Activated CD8-positive, alpha-beta memory T cell treated with anti-CD3 and anti-CD28 coated beads for 1 hour (primary cell): ENCODE measurements at places on chromosomes 3 and 15.

GRCh38 chr3:154398084-154398967 lies 31.7 kb downstream of the GPR149 start:
- DNase-seq, result no peak

DNA sequence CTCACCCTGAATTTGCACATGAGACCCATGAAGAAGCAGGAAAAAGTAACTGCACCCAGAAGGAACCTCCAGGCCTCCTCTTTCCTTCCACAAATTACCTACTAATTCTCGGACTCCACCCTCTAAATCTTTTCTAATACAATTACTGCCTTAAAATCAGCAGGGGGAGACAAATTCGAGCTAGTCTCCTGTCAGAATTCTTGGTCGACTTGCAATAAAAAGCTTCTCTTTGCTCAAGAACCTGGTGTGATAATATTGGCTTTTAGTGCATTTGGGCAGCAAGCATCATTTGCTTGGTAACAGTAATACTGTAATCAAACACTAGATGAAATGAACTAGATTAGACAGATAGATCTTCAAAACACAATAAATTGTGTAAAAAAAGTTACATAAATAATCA lies 281.9 kb downstream of the RAP2B start:
- DNase-seq, result no peak

DNA sequence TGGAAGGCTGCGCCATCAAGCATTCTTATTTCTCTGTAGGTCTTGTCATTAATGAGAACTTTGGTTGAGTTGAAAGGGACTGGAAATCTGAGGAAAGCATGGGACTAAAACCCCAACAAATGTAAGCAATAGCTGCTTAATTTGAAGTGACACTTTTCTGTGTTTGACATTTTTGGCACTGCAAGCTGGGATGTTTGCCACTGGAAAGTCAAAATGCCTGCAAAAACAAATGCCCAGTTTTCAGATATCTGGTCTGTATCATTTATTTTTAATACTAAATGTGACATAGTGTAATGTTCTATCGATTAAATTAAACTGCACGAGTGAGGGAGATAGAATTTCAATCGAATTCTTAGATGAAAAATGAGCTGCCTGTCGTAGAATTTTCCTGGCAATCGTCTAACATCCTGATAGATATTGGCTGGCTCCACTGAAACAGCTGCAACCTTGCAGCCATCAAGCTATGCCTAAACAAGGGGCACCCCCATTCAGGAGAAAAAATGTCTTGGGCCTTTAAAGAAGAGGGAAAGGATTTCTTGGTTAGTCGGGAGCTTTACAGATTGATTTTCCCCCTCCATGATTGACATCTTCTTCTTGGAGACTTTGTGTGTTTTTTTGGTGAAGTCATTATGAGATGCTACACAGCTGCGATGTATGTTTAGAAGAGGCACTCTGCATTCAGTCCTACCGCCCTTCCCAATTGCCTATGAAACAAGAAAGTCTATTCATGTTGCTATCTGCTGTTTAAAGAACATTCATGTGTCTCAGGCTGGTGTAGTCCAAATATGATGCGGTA lies 316.7 kb upstream of the TBL1XR1 start:
- no peak for DNase-seq

GRCh38 chr15:63308491-63308890 lies 31.1 kb downstream of the APH1B start:
- DNase-seq, result no peak

DNA sequence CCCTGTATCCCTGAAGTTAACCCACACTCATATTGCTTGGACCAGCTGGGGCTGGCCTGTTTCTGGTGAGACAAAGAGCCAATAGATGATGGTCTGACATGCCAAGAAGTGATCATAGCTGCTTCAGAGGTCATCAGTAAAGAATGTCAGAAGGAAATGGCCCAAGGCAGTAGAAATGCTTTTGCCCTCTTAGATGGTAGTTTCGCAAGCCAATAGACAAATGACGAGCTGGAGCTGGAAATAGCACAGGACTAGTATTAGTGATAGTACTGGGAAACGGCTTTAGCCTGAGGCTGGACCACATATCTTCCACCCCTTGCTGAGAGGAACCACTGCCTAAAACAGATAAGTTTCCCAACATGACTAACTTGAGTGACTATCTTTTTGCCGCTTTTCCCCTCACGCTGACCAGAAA lies 176.1 kb upstream of the THBS1 start:
- DNase-seq, result no peak

DNA sequence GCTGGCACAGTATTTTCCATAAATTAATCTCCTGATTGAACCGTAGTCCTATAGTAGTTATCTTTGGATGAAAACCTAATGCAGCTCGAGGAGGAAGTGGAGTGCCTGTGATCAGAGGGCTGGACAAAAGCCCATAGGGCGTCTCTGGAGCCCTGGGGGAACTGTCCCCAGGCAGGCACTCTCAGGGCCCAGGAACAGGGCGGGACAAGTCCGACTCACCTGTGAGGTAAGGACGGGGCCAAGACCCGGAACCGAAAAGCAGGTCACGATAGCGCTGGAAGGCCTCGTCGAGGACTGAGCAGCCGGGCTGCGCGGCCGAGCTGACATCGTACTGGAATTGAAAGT lies 341 bp downstream of the HEXA start:
- no peak for DNase-seq

DNA sequence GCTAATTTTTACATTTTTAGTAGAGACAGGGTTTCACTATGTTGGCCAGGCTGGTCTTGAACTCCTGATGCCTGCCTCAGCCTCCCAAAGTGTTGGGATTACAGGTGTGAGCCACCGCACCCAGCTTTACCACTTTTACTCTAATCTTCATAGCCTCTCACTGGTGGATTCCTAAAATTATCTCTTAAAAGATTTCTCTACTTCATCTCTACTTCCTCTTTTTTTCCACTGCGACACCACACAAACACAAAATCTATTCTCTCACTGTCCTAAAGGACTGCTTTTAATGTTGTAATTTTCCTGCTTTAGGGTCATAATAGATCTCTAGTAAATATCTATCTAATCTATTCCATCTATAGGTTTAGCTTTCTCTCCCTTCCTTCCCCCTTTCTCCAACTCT lies 34.0 kb upstream of the TBL1XR1 start:
- DNase-seq, result no peak

GRCh38 chr3:169389211-169389924 lies 274.1 kb downstream of the MECOM start:
- DNase-seq, result no peak
